ENCODE measurements at places on chromosomes 3 and 15.

- DNase-seq = no peak
These were observed 6.8 kb downstream of the UBE2E2 start for GRCh38 chr3:23209747-23210487.

DNA sequence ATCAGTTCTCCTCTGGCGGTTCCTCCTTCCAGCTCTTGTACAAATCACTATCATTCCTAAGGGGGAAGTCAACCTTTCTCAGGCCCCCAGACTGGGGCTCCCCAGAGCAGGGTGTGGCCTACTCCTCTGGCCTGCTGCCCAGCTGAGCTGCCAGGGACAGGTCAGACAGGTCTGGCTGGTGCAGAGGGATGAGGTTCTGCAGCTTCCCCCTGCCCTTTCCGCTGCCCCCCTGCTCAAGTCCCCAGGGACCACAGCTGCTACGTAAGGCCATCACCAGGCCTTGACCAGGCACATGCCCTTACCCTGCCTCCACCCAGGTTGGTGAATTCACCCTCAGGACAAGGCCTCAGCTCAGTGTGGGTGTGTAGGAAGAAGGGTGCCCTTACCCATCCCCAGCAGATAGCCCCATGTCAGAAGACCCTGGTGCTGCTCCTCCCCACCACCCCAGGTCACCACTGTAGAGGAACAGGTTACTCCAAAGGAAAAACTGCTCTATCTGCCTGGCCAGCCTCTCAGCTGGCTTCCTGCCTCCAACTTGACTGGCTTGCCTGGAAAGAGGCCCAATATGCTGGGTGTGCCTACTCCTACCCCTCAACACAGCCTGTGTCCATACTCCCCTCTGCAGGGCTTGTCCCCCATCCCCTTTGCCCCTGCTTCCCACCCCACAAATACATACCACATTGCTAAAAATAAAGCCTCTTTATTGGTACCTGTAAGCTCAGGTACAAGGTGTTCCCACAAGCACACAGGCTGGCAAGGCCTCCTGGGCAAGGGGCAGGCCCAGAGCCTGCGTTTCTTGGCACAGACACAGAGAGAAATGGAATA, 12.0 kb downstream of the CSRNP1 start:
- peak; percentile 67 for DNase-seq

- DNase-seq = no peak
These were observed 58.6 kb upstream of the MNS1 start for GRCh38 chr15:56523521-56523920.

- no peak for DNase-seq
These were observed 53.2 kb upstream of the MCF2L2 start for GRCh38 chr3:183481582-183481981.

DNA sequence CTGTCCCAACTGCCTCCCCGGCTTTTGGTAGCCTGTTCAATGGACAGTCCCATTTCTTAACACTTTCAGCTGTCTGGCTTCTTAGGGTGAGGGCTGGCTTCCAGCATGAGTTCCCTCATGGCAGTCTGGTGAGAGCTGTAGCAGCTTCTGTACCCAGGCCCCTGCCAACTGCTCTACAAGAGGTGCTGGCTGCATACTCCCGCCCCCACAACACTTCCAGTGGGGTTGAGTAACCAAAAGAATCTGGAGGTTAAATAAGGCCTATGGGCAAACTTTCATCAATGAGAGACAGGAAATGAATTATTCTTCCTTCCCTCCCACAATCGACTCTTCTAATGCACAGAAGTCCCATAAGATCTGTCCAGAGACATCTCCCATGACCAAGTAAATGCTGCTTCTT, 145.0 kb downstream of the NEK10 start:
- peak; percentile 74 for DNase-seq
